ENCODE measurements at places on chromosomes 1 and 21.
A peak's percentile ranks its signal among the peaks of the same experiment; 100 is the strongest.

DNA sequence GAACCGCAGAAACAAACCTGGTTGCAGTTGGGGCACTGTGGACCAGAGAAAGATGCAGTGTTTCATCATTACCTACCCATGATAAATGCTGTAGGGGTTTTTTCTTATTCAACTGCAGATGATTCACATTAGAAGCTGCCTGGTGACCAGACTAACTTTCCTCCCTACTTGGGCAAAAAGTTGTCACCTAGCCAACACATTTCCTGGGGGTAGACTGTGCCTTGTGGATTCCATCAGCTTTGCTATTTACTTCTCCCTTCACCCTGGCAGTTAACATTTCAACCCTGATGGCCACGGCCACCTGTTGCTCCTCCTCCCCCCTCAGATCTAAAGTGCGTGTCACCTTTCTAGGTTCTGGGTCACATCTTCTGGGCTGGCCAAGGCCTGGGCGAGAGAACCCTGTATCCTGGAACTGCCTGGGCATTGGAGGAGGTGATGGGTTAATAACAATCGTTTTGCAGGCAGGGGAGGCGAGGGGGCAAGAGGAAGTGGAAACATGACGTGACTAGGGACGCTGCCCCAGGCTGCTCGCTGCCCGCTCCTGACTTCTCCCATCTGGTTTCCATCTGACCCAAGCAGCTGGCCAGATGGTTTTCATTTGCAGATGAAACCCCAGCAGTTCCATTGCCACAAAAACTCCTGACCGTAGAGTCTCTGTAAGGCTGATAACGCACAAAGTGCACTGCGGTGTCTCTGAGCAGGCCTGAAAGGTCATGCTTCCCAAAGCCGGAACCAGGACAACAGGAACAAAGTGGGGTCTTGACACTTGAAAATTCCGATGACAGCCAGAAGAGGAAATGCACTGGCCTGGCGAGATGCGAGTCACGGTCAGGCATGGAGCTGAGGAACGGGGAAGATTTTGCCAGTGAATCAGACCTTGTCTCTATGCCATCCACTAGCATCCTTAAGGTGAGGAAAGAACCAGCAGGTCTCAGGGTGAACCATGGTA lies 36.6 kb downstream of the CAPZB start:
- DNase-seq = no peak

- peak; percentile 54 for DNase-seq
These were observed 11.2 kb upstream of the CAPN2 start for GRCh38 chr1:223700942-223701637.

- DNase-seq = no peak
These were observed 19.7 kb downstream of the STPG1 start for GRCh38 chr1:24393892-24394291.

DNA sequence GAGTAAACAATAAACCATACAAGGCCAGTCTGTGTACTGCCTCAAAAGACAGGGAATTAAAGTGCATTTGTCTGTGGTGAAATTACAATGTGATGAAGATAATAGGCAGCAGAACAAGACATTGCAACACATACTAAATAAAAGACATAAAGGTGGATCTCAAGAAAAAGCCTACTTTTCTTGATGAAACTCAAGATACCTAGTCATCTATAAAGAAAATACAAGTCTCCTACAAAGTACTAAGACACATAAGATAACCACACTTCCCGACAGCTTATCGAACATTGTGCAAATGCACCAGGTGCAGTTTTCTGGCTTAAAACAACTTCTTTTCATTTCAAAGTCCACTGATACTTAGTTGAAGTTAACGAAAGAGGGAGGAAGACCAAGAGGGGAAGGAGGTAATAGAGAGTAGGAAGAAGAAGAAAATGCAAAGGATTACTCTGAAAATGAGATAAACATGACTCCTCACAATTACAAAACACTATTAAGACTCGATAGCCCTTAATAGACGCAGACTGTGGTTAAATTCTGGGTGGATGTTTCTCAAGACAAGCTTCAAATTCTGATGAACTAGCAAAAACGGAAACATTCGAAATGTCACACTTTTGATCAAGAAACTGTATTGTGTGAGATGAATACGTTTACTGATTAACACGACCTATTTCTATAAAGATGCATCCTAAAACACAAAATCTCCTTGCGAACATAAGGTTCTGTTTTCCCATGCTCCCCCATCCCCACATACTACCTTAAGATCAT lies 2.0 kb downstream of the HNRNPR start:
- peak; percentile 62 for DNase-seq

DNA sequence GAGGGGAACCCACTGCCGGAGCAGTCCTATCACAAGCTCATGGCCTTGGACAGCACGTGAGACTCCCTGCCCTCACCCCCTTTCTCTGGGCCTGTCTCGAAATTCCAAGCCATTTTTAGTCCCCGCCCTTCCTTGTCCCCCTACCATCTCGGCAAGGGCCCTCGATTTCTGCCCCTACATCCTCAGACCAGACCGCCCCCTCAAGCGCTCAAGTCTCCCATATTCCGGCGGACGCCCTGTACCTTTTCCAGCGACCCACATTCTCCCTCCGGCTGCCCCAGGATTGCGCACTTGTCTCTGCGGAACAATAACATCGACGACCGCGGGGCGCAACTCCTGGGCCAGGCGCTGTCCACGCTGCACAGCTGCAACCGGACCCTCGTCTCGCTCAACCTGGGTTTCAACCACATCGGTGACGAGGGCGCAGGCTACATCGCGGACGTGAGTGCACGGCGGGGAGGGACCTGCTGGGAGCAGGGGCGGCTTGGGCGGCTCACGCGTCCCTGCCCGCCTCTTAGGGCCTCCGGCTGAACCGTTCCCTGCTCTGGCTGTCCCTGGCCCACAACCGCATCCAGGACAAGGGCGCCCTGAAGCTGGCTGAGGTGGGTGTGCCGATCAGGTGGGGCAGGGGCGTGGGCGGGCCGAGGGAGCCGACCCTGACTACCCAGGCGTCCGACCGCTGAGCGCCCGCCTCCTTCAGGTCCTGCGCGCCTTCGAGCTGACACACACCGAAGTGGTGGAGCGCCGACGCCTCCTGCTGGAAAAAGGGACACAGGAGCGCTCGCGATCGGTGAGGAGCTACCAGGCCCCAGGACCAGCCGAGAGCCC lies 7.0 kb downstream of the LRRC71 start:
- peak; percentile 91 for DNase-seq

DNA sequence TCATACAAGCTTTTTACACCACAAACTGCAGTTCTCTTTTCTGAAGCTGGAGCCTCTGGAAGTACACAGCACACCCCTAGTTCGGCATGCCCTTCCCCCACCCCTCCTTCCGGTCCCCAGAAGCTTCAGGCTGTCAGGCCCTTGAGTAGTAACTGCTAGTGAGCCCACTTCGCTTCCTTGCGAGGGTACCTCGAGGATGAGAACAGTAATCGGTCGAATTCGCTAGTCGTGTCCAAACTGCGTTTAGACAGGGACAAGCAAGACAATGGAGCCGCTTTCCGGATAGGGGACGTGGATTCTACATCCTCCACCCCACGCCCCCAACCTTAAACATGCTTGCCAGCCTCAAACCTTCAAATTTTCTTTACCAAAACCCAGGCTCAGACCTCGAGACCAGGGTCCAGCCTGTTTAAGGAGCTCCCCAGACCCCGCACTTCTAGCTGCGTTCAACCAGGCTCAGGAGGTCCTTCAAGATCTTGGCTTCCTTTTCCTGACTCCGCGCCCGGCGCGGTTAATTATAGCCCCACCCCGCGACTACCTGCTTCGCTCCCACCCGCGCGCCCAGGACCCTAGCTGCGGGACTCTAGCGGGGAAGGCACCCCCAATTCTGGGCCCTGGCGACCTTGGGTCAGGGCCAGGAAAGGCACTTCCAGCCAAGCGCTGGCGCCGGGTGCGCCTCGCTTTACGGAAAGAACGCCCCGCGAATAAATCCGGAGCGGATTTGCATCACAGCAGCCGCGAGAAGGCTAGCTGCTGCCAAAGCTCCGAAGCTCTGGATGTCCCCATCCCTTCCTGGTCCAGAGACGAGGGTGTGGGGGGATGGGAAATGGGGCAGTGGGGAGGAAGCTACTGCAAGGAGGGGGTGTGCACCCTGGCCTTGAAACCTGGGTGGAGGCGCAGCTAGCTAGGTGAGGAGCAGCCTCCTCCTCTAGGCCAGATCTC lies 8.1 kb upstream of the TSPAN1 start:
- peak; percentile 45 for DNase-seq

GRCh38 chr1:191582169-191582568 lies 576.1 kb upstream of the RGS18 start:
- DNase-seq = peak; percentile 40

- no peak for DNase-seq
These were observed 116.8 kb downstream of the KCNH1 start for GRCh38 chr1:211017075-211017718.

GRCh38 chr1:181386340-181386739 lies 97.0 kb upstream of the CACNA1E start:
- DNase-seq = no peak

- no peak for DNase-seq
These were observed 23.6 kb downstream of the PCSK9 start for GRCh38 chr1:55062801-55063576.

- DNase-seq = no peak
These were observed 9.8 kb downstream of the PAX7 start for GRCh38 chr1:18640228-18641004.

GRCh38 chr1:181383695-181384094 lies 99.6 kb upstream of the CACNA1E start:
- DNase-seq = peak; percentile 3

DNA sequence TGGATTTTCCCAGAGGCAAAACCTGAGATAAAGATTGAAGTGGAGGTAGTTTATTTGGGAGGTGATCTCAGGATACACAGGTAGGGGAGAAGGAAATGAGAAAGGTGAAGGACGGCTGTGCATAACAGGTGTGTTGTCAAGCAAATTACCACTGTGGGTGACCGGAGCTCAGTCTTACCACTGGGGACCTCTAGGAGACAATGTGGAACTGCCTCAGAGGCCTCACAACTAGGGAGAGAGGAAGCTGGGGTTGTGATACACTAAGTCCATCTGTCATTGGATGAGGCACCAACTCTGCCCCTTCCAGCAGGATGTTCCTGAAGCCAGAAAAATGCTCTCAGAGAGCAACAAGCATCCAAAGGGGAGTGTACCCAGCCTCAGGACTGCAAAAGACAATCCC lies 32.6 kb downstream of the GRIK3 start:
- no peak for DNase-seq

- DNase-seq = no peak
These were observed 117.8 kb downstream of the HHAT start for GRCh38 chr1:210446479-210446878.

- no peak for DNase-seq
These were observed 3.2 kb upstream of the ATP13A2 start for GRCh38 chr1:17014671-17015567.

DNA sequence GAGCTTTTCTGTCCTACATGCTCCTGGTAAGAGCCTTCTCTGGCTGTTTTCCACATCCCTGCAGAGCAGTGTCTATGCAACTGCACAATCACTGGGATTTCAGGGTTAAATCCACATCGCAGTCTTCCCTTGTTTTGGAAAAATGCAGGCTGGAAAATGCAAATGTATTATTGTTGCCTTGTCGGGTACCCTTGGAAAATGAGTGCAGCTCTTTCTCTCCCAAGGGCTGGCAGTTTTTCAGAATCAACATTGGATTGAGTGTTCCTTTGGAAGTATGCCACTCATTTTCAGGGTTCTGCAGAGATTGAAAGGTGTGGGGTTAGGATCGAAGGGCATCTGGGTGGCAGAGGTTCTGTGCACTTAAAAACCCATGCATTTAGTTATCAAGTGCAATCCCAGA lies 3.2 kb downstream of the NOS1AP start:
- no peak for DNase-seq

- DNase-seq = no peak
These were observed 54.5 kb upstream of the RAP1A start for GRCh38 chr1:111565079-111565478.

DNA sequence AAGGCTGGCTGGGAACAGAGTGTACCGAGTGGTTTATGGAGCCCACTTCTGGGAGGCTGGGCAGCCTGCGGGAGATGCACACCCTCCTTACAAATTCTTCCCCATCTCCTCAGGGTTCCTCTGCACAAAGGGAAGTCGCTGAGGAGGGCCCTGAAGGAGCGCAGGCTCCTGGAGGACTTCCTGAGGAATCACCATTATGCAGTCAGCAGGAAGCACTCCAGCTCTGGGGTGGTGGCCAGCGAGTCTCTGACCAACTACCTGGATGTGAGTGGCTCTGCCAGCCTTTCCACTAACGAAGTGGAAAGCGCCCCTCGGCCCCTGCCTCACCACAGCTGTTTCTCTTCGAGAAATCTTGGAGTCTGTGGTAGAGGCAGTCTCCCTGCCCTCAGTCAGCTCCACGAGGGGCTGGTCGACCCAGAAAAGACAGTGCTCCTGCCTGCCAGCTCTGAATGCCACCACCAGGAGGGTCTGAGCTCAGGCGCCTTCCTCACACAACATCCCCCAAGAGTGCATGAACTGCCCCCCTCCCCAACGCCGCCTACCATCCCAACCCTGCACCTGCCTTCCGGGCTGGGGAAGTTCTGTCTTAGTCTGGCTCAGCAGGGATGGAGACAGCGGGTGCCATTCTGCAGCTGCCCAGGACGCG lies 31.8 kb downstream of the PROK1 start:
- DNase-seq = no peak

DNA sequence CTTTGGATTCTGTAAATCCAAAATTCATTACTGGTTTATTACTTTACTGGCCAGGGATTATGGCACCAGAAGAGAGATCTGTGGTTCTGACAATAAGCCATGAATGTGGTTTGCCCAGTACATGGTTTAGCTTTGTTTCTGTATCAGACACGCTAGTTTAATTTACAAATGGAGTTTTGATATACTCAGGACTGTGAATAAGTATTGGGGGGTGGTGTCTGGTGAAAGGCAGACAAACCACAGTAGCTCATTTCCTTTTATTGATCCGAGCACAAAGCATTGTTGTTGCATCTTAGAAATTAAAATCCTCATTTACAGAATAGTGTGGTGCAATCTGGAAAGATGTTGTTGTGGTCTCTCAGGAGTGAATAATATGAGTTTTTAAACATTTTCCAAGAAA lies 96.0 kb downstream of the ST6GALNAC3 start:
- DNase-seq = no peak

DNA sequence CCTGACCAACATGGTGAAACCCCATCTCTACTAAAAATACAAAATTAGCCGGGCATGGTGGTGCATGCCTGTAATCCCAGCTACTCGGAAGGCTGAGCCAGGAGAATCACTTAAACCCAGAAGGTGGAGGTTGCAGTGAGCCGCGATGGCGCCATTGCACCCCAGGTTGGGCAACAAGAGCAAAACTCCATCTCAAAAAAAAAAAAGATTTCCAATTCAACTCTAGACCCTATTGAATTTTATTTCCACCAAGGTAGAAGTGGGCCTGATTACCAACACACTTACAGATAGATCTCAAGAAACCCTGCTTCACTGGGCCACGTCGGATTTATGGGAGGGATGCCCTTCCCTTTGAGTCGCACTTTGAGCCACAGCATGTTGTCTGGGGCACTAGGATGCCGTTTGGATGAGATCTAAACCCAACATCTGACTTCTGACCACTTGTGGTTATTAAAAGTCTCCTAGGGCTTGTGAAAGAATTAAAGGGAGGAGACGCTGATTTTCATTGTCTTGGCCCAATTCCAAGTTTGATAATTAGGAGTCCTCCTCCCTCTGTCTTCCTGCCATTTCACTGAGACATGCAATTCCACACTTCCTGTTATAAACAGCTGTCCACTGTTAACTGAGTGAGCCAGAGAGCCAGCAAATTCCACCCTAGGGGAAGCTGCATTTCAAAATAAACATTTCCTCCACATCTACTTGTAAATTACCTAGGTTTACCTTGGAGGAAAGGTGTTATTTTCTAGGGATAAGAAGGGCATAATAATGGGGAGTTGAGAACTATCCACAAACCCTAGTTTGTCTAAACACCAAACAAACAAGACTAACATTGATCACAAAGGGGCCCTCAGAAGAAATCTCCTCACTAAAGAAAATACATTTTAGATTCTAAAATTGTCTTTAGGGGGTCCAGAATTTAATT lies 5.2 kb upstream of the RERE start:
- peak; percentile 74 for DNase-seq

GRCh38 chr21:27429710-27430341 lies 462.9 kb upstream of the ADAMTS5 start:
- no peak for DNase-seq
